ENCODE measurements at places on chromosomes 1 and 21.

- peak; percentile 51 for DNase-seq
Measured at GRCh38 chr1:58392083-58392482, 154.4 kb downstream of the OMA1 start.

GRCh38 chr1:248918131-248918530 is 12.1 kb downstream of the PGBD2 start:
- no peak for DNase-seq

DNA sequence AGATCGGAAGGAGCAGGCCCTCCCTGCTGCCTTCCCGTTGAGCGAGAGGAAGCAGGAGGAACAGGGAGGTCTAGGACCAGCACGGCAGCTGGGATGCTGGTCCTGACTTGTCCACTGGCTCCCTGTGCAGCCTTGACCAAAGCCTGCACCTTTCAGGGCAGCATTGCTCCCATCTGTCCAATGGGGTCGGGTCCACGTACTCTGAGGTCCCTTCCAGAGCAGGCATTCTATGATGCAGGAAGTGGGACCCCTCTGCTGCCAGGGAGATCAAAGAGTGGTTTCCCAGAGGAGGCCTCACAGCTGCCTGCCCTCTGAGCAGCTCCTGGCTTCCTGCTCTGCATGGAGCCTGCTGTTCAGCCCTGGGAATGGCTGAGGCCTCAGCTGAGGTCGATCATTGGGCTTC is 21.7 kb upstream of the ZNF362 start:
- DNase-seq = no peak

GRCh38 chr1:207072233-207072632 is 16.4 kb upstream of the C4BPB start:
- no peak for DNase-seq

GRCh38 chr1:227709451-227709850 is 25.7 kb downstream of the JMJD4 start:
- DNase-seq = no peak

DNA sequence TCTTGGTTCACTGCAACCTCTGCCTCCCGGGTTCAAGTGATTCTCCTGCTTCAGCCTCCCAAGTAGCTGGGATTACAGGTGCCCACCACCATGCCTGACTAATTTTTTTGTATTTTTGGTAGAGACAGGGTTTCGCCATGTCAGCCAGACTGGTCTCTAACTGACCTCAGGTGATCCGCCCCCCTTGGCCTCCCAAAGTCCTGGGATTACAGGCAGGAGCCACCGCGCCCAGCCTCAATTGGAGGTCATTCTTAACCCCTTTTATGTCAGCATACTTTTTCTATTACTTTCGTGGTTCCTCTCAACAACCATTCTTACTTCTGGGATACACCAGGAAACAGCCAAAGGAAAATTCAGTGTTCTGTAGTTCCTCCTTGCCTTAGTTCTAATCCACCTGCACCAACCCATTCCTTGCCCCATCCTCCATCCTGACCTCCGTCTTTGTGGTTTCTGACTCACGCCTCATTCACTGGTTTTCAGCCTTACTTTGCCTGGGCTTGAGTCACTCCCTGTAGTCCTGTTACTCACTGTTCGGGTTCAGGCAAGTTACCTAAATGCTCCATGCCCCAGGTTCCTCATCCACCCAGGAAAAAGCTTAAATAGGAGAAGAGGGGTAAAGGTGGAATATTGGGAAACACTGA is 12.9 kb upstream of the BCL10 start:
- DNase-seq = no peak

GRCh38 chr1:25902462-25902861 is 3.8 kb downstream of the STMN1 start:
- DNase-seq = no peak

GRCh38 chr1:238658763-238659162 is 727.6 kb upstream of the CHRM3 start:
- no peak for DNase-seq

GRCh38 chr1:245604979-245605378 is 450.2 kb downstream of the KIF26B start:
- no peak for DNase-seq

DNA sequence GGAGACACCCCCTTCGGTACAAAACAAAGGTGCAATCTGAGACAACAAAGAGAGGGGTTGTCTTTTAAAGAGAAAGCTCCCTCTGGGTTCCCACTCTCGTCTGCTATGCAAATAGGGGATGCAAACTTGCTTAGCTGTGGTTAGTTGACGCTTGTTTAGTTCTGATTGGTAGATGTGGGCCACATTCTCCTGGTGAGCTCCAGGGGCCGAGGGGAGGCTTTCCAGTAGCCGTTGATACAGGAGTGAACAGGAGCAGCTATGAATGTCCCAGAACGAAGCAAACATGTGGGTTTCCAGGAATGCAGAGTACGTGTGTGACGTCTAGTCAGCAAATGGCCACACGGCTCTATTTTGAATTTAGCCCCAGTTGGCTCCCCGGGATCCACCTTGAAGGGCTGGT is 14.7 kb downstream of the TFF2 start:
- DNase-seq = no peak

DNA sequence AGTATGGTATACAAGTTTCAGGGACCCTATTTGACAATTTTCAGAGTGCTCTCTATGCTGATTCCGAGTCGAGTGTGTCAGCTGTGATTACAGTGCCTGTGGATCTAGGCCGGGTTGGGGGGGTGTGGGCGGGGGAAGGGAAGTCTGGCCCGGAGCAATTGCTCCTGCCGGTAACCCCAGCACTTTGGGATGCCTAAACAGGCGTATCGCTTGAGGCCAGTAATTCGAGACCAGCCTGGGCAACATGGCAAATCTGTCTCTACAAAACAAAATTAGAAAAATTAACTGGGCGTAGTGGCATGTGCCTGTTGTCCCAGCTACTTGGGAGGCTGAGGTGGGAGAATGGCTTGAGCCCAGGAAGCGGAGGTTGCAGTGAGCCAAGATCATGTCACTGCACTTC is 1.6 kb upstream of the IL10RB start:
- DNase-seq = no peak

DNA sequence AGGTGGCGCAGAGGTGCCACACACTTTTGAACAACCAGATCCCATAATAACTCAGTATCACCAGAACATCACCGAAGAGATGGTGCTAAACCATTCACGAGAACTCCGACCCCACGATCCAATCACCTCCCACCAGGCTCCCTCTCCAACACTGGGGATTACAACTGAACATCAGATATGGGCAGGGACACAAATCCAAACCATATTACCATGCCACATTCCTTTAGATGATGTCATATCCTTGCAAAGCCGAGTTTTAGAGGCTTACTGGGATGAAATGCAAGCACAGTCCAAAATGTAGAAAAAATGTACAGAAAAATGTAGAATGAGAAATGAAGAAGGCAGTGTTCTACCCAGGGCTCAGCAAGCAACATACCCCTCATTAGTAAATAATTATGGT is 64.7 kb downstream of the SGIP1 start:
- no peak for DNase-seq

- DNase-seq = no peak
Measured at GRCh38 chr21:45458281-45459170, 53.6 kb downstream of the COL18A1 start.

DNA sequence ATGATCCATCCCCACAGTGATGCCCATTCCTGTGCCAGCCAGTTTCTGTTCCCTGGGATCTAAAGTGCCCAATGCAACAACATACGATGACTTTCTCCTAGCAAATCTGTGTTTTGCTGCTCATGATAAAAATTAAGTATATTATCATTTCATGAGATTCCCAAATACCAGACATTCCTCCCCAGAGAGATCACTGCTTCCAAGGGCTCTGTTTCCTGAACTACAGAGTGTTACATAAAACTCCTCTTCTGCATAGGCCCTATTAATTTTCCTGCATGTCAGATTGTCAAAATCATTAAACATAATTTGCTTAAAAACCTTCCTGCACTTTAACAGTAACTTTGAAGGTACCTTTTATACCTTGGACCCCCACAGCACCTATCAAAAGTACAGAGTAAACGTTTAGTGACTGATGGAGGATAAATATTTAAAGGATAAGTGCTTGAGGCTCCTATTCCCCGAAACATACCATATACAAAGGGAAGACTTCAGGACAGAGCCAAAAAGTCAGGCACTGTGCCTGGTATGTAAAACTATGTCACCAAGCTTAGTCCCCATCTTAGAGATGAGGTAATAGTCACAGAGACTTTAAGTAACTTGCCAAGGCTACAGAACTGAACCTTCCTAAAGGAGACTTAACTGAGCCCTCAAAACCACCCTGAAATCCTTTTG is 50.2 kb downstream of the SLC25A24 start:
- no peak for DNase-seq

DNA sequence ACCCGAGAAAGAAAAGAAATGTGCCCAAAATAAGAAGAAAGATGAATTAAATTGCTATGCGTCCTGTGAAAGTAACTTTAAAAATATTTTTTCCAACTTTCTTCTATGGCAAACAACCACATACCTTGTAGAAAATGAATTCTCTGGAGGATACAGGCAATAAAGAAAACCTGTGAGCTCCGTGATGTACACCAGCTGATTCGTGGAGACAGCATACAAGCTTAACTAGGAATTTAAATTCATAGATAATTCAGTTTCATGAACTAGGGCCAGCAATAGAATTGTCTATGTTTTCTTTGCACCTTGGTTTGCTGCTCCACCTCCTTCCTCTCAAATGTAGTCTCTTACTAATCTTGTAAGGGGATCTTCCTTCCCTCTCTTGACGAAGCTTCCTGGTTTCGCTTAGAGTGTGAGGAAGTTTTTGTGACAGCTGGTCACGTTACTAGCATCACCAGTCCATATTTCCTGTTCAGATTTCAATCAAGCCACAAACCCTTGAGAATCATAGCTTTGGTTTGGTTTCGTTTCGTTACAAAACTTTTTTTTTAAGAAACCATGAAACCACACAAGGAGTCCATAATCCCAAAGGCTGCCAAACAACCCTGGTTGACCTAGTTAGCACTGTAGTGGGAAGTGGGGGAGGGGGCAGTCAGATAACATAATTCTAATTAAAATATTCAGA is 35.8 kb downstream of the GREM2 start:
- no peak for DNase-seq

- DNase-seq = no peak
Measured at GRCh38 chr1:162676750-162677149, 44.5 kb downstream of the DDR2 start.

GRCh38 chr1:18922848-18923755 is 20.7 kb upstream of the ALDH4A1 start:
- no peak for DNase-seq

GRCh38 chr1:160204526-160205241 is 500 bp upstream of the PEA15 start:
- DNase-seq = peak; percentile 80

- DNase-seq = peak; percentile 14
Measured at GRCh38 chr1:152111515-152111968, 3.7 kb downstream of the TCHH start.

DNA sequence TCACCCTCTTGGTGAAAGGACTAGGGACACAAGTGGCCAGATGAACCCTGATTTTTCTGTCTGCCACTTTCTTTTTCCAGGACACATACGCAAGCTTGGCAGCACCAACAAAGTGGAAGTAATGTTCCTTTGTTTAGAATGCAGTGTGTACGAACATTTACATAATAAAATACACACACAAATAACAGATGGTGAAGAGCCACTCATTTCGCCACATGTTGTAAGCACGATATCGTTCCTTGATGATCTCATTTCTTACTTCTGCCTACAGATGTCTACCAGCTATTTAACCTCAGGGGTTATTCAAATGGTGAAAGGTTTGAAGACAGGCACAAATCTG is 670.2 kb upstream of the CXADR start:
- DNase-seq = no peak

GRCh38 chr1:237863234-237863633 is 27.5 kb downstream of the ZP4 start:
- no peak for DNase-seq

DNA sequence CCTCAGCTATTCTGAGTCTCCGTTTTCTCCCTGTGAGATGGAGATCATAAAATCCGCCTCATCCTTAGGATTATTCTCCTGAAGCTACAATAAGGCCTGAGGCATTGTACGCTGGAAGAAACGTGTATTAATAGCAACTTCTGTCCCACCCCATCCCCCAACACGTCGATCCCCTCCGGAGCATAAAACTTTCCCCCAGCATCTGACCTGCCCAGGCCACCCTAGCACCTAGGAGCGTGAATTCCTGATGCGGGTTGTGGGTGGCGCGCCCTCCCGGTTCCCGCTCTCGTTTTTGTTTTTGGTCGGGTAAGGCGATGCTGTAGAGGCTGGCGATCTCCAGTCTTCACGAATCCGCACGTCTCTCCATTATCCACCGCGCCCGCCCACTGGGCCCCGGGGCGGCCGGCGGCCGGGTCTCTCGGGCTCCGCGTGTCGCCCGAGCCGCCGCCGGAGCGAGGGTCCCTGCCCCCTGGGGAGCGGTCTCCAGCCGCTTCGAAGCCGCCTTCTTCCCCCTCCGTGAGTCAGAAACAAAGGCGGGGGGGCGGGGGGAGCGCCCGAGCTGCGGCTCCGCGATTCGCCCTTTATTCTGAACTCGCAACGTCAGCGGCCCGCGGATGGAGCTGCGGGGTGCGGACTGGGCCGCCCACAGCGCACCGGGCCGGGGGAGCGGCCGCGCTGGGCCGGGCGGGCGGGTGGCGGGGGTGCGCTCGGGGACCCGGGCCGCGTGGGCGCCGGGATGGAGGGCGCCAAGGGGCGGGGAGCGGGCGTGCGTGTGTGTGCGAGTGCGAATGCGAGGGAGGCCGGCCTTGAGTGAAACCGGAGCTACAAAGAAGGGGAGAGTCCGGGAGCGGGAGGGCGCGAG is at the start of gene PLEKHO1:
Gene PLEKHO1, plus strand, starts transcription at position 646 of the 862 bp plus-strand sequence. CDS start 342 bp downstream, outside the sequence.
- DNase-seq = peak; percentile 90

- DNase-seq = no peak
Measured at GRCh38 chr21:15774590-15774989, 44.8 kb downstream of the USP25 start.

GRCh38 chr1:154931940-154932487 is 4.5 kb downstream of the PMVK start:
- DNase-seq = no peak

- DNase-seq = no peak
Measured at GRCh38 chr1:55604749-55605148, 389.6 kb upstream of the USP24 start.

DNA sequence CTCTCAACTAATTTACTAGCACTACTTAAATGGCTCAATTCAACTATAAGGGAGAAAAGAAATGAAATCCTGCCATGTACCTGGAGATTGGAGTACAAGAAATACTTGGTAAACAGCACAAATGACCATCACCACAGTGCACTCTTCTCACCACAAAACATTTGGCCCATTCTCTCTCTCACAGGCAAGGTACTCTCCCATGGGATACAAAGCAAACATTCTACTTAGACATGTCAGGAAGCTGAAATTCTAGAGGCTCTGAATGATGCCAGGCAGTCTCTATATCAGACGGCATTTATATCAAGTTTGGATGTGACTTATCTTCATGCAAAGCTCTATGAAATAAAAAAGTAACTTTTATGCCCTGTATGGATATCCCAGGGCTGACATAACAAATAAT is 72.5 kb downstream of the DPT start:
- DNase-seq = no peak

- no peak for DNase-seq
Measured at GRCh38 chr1:58457023-58457635, 89.4 kb downstream of the OMA1 start.

DNA sequence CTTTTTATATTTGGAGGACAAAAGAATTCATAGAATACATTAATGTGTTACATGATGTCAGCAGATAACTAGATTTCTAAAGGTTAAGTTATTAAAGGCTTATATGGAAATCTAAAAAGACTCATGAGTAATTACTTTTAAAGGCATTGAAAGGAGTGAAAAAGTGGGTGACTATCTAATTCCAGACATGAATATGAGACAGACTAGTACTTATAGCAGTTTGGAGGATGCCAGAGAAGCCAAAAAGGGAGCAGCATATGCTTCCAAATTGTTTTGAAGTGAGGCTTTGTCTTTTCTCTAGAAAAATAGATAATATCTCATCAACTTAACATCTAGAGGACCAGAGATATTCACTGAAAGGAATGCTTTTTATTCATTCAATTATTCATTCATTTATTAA is 275.5 kb upstream of the CACYBP start:
- DNase-seq = no peak
